ENCODE measurements at places on chromosomes 6 and 20.
A peak's percentile ranks its signal among the peaks of the same experiment; 100 is the strongest.

GRCh38 chr20:4443016-4443415, 278.7 kb upstream of the PRND start:
- DNase-seq = no peak

DNA sequence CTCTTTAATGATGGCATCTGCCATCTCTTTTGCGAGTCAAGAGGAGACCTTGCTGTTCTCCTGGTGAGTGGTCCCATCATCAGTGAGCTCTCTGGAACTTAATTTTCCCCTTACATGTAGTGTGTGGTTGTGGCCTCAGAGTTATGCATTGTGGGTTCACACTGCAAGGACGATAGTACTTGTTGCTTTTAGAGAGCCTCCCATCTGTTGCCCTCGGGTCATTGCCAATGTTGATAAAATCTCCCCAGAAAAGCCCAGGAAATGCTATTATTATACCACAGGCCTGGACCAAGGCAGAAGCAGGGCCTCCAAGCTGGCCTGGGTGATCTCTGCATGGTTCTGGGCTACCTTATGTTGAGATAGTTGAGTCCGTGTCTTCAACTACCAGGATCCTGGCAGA, 241.6 kb downstream of the BMP7 start:
- no peak for DNase-seq

GRCh38 chr6:10314163-10314955, 100.5 kb downstream of the TFAP2A start:
- no peak for DNase-seq

DNA sequence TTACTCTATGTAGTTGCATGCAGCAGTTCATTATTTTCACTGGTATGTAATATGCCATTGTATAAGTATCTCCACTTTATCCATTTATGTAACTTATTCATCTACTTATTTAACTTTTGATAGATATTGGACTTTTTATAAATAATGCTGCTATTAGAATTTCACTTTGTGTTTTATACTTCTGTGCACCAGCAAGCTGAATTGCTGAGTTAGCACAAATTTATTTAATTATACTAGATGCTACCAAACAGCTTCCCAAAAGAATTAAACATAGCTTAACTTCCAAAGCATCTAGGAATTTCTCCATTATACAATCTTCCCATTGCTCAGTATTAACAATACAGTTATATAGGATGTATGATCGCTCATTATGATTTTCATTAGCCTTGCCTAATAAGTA, 308.0 kb upstream of the FKBP1C start:
- DNase-seq = no peak

- peak; percentile 27 for DNase-seq
These were observed 17.4 kb downstream of the RSPH4A start for GRCh38 chr6:116633685-116634084.

DNA sequence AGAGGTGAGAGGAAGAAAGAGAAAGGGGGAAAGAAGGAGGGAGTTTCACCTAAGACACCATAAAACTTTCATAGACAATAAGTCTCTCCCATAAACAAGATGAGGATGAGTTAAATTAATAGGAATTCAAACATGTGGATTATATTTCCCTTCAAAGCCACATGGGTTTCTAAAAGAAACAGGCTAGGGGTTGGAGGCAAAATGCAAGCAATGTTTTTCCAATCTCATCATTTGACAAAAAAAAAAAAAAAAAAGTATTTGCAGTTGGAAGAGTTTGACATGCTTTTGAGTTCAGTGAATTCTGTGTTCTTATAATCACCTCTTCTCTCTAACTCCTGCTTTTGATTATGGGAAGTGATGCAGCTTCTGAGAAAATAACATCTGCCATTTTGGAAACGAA, 286.5 kb upstream of the PRND start:
- no peak for DNase-seq

GRCh38 chr6:155943635-155944034, 488.0 kb upstream of the NOX3 start:
- no peak for DNase-seq

DNA sequence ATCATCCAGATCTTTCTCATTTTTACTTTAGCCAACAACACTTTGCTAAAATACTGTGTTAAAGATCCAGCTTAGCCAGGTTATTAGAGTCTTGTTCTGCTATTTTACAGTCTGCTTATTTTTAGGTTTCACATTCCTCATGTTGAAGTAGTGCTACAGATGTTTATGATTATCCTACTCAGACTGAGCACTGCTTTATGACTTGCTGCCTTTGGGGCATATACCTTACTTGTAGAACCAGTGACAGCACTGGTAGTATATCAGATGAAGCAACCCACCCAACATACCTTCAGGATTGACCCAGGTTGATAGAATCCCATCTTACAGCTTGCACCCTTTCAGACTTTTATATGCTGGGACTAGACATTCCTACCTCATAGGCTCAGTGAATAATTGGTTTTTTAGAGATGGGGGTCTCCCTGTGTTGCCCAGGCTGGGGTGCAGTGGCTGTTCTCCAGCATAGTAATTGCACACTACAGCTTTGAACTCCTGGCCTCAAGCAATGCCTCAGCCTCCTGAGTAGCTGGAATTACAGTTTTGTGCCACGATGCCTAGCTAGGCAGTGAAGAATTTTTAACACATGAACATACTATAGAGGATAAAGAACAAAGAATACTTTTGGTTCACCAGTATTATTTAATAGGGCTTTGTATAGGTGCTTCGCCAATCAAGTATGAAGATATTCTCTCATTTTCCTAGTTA, 63.8 kb upstream of the DYNLRB1 start:
- no peak for DNase-seq

- peak; percentile 63 for DNase-seq
These were observed 11.4 kb downstream of the HLA-E start for GRCh38 chr6:30500421-30501355.

GRCh38 chr6:16058201-16058928, 70.5 kb upstream of the MYLIP start:
- DNase-seq = peak; percentile 87

DNA sequence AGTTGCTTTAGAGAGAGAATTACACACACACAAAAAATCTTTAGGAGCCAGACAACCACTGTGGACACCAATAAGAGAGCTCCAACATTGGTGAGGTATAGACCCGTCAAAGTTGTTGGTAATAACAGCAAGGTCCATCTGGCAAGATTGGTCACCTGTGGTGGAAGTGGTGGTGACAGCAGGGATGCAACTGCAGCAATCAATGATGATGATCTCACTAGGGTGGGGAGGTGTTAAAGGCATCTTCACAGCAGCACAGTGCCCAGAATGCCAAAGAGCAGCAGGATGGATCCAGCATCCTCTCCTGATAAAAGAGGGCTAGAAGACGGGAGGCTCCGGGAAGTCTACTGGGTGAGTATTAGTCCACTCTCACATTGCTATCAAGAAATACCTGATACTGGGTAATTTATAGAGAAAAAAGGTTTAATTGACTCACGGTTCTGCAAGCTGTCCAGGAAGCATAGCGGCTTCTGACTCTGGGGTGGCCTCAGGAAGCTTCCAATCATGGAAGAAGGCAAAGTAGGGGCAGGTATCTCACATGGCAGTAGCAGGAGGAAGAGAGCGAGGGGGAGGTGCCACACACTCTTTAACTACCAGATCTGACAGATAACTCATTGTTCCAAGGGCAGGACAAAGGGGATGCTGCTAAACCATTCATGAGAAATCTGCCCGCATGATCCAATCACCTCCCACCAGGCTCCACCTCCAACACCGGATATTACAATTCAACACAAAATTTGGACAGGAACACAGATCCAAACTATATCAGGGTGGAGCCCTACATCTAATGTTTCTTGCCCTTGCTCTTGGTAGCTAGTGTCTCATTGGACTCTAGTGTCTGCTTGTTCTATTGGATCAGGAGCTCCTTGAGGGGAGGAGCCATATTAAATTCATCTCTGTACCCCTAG, 48.9 kb downstream of the KLHL31 start:
- no peak for DNase-seq

Data from NCI-H82 (cell line).